T-helper 17 cell (primary cell): ENCODE measurements at places on chromosomes 16 and 17.

DNA sequence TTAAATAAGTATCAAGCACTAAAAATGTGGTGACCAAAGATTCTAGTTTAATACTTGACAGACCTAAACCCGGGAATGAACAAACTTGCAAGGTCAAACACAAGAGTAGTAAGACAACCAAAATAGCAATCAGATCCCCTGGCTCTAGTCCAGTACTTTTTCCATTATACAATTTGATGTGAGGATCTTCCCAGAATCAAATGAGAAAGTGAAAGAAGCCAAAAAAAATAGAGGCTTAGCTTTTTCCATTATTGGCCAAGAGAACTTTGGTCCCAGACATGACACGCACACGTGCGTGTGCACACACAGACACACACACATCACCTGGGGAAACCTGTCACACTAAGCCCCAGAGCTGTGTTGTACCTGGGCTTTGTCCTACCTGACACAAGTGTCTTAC is 300.6 kb upstream of the CDH5 start:
- DNase-seq = no peak

- no peak for DNase-seq
Measured at GRCh38 chr17:81393684-81394376, 1.4 kb upstream of the BAHCC1 start.

DNA sequence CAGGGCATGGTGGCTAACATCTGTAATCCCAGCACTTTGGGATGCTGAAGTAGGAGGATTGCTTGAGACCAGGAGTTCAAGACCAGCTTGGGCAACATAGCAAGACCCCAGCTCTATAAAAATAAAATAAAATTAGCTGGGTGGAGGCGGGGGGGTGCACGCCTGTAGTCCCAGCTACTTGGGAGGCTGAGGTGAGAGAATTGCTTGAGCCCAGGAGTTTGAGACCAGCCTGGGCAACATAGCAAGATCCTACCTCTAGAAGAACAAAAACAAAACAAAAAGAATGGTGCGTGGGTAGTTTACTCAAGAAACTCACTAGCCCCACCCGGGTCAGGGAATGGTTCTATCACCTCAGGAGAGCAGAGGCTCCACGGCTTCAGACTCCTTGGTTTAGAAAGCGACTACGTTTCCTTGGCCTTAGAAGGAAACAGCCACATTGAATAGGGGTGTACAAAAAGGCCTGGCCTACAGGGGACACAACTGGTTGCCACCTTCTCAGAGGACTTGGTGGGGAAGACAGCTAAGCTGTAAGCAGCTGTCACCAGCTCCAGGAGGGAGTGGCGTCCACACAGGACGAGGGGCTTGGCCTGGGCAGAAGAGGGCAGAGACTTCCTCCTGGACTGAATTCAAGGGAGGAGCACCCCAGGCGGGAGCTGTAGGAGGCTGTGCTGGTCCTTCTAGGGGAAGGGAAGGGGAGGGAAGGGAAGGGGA is 716 bp downstream of the TK1 start:
- DNase-seq = no peak

GRCh38 chr16:55643161-55643970 is 12.4 kb upstream of the SLC6A2 start:
- no peak for DNase-seq

DNA sequence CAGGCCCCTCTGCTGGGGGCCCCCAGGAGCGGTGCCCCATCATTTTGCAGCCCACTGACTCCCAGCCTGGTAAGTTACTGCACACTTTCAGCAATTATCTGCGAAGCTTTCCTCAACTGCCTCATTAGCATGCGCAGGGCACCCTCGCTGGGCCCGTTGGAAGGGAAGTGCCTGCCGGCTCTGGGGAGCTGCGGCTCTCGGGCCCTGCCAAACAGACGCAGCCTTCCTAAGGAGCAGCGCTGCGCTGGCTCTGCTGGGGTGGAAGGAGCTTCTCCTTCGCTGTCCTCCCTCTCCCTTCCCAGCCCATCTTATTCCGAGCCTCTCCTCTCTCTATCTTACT is 71.0 kb downstream of the RBBP6 start:
- no peak for DNase-seq

DNA sequence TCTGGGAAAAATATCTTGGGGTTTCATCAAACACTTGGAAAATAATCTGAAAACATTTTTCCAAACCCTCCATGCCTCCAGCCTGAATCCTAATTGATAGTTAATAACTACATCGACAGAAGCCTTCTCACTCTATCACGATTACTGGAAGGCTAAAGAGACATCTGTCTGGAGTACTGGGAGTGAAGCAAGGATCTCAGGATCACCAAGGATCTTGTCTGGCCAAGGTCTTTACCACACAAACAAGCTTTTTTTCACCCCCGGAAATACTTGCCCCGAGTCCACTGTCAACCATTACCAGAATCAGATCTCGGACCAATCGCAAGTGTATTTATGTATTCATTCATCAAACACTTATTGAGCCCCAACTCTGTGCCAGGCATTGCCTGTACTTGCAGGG is 28.3 kb upstream of the CRISPLD2 start:
- DNase-seq = no peak

GRCh38 chr17:66533986-66534385 is 231.6 kb downstream of the PRKCA start:
- DNase-seq = no peak

DNA sequence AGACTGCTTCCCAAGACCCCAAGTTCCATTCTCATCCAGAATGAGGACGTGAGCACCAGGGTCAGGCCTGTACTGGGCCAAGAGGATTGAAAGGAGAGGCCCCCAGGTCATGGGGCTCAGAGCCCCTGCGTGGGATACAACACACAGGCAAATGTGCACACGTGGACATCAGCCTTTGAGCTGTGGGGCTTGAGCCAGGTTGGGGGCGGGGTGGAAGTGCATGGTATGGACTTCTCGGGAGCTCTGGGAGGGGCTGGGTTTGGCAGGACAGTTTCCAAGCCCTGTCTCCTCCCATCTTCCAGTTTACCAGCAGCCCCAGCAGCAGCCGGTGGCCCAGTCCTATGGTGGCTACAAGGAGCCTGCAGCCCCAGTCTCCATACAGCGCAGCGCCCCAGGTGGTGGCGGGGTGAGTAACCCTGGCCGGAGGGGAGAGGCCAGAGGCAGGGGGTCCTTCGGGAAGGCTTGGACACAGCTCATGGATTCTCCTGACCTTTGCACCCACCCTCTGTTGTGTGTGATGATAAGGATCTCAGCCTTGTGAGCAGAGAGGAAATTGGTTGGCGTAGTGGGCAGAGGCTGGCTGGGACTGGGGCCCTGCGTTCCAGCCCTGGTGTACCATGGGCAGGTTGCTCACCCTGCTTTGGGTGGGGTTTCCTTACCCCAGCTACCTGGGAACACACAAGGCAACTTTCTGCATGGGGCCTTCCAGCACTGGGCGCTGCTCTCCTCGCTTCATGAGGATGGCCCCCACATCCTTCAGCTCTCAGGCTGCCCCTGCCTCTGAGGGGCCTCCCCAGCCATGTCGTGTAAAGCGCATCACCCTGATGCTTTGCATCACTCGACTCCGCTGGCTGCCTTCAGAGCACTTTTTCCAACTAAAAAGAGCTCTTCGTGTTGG is 10.4 kb upstream of the LASP1NB start:
- no peak for DNase-seq

DNA sequence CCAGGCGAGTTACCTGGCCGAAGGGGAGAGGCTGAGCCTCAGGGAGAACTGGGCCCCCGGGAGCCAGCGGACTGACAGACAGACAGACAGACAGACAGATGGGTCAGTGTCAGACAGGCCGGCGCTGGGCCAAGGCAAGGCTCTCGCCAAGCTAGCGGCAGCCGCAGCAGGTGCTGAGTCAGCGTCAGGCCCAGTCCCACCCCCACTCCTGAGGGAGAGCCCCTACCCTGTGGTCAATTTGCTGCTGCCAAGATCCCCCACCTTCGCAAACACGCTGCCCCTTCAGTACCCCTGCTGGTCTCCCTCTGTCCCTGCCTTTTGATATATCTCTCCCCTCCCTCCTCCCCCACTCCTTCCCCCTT is 1.5 kb downstream of the FGF11 start:
- no peak for DNase-seq

DNA sequence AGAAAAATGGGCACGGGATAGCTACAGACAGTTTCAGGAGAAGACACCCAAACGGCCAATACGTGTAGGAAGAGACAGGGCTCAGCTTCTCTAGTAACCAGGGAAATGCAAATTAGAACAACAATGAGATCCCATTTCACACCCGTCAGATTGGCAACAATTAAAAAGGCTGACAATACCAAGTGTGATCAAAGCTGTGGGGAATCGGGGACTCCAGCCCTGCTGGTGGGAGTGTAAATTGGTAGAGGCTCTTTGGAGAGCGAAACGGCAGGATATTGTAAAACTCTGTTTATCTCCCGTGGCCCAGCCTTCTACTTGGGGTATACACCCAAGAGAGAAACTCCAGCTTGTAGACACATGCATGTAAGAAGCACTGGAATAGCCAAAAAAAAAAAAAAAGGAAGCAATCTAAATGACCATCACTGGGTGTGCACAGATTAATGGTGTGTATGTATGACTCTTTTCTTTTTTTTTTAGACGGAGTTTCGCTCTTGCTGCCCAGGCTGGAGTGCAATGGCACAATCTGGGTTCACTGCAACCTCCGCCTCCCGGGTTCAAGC is 27.5 kb downstream of the MYBBP1A start:
- DNase-seq = no peak

DNA sequence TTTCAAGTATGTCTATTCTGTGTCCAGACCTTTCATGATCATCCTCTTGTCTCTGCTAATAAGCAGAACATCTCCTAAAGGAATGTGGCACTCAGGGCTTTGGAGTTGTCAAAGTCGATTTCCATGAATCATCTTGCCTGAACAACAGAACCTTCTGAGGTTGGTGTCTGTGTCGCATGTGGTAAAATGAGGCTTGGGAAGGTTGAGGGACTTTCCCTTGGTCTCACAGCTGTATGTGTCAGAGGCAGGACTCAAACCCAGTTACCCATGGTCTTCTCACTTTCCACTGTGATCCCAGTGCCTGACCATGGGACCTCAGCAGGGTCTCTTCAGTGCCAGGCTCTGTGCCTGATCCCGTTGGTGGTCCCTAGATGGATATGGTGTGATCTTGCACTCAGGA is 4.2 kb upstream of the GPRC5B start:
- no peak for DNase-seq

GRCh38 chr17:17402558-17402957 is 74.2 kb upstream of the MED9 start:
- DNase-seq = no peak

- DNase-seq = no peak
Measured at GRCh38 chr16:17068524-17068923, 402.2 kb downstream of the XYLT1 start.

DNA sequence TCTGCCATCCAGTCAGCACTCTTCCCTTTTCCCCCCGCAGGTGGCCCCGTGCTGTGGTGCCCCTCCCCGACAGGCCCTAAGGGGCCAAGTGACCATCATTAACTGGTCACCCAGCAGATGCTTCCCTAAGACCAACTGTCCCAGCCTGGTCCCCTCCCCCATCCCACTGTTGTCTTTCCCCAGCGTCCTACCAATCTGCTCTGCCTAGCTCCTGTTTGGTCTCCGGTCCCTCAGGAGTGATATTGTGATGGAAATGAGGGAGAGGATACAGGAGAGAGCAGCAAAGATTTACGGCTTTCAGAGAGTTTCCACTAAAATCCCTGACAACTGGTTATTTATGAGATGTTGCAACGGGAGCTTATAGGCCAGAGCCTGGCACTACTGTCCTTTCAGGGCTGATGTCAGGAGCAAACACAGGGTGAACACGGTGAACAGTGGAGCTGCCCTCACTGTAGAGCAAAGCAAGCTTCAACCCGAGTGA is 1.4 kb upstream of the TTLL6 start:
- DNase-seq = no peak

- no peak for DNase-seq
Measured at GRCh38 chr16:75343941-75344340, 89.4 kb downstream of the CFDP1 start.

DNA sequence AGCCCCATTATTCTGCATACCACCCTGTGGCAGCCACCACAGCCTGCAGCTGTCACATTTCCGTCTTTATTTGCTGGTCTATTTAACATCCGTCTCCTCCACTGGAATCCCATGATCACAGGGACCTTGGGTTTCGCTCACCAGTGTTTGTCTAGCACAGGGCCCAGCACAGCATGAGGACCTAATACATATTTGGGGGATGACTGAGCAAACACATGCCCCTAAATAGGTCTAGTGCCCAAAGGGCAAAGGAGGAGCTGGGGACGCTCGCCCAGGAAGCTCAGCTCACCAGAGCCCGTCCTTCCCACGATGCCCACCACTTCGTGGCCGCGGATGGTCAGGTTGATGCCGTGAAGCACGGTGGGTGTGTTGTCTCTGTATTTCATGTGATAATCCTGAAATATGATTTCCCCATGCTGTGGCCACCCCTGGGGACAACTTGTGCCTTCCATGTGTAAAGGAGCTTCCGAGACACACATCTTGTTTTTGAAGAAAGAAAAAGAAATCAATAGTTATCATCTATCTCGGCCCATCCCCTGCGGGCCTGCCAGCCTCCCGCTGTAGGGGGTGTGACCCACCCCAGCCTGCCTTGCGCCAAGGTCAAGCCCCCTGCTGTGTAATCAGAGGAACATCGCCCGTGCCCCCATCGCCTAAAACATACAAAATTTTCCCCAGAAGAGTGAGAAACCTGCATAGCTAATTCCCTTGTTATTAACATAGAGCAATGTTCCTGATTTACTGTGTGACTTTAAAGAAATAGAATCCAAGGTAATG is 21.0 kb upstream of the ABCC12 start:
- no peak for DNase-seq

DNA sequence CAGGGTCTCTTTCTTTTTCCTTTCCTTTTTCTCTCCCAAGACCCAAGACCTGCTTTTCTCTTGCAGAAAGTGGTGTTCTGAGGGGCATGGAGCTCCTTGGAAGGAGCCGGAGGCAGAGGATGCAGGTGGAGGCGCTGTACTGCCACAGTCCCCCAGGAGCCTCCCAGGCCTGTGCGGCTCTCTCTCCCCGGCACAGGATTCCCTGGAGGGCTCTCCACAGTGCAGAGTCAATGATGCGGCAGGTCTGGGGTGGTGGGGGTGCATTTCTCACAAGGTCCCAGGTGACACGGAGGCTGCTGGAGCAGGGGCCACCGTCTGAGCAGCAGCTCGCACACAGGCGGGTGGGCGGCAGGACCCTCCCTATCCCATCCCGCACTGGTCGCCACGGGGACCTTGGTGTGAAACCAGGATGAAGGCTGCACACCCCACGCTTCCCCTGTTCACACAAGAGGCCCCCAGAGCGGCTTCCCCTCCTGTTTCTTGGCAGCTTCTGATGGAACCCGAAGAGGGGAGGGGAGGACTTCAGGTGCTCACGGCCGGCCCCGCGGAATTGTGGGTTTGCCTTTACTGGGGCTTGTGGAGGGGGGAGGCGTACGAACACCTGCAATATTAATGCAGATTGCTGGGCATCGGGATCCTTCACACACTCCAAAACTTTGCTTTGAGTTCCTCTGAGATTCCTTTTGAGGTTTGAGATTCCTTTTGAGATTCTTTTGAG is 186.9 kb downstream of the ENGASE start:
- no peak for DNase-seq

DNA sequence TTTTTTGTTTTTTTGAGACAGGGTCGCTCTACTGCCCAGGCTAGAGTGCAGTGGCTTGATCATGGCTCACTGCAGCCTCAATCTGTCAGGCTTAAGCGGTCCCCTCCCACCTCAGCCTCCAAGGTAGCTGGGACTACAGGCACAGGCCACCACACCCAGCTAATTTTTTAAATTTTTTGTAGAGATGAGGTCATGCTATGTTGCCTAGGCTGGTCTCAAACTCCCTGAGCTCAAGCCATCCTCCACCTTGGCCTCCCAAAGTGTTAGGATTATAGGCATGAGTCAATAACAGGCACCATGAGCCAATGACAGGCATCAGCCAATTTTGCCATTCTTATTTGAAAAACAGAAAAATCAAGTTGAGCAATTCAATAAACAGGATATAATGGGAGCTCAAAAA is 125.0 kb downstream of the SPAG9 start:
- no peak for DNase-seq

- DNase-seq = no peak
Measured at GRCh38 chr17:55845385-55845784, 94.5 kb downstream of the PCTP start.
